ENCODE measurements at places on chromosomes 12 and 14. TPM values are rescaled to one million over a fixed set of nuclear protein-coding genes. Genes with fewer than 3 reads are reported as not detected.

AJUBA gene
- 37.8 TPM for total RNA-seq

- peaks cover 4% of the 10 kb centered on the region for H3K27me3 ChIP-seq
- DNase-seq = no peak
- no peak overlapping the region for H3K27ac ChIP-seq
- H3K36me3 ChIP-seq = no peaks in the 10 kb centered on the region
- H3K4me1 ChIP-seq = no peaks in the 10 kb centered on the region
These were observed 81.9 kb downstream of the CFAP54 start for GRCh38 chr12:96571101-96571862.

GRCh38 chr12:96399120-96399918 is 920 bp downstream of the CDK17 start:
- H3K36me3 ChIP-seq = no peaks in the 10 kb centered on the region
- H3K4me3 ChIP-seq = peak overlapping the region; percentile 93
- no peaks in the 10 kb centered on the region for H3K27me3 ChIP-seq
- peaks cover 18% of the 10 kb centered on the region for H3K4me1 ChIP-seq

GRCh38 chr12:127282786-127283565 is 984.0 kb upstream of the TMEM132C start:
- no peaks in the 10 kb centered on the region for H3K4me1 ChIP-seq
- no peak overlapping the region for H3K4me3 ChIP-seq
- H3K27me3 ChIP-seq = peaks cover 13% of the 10 kb centered on the region
- DNase-seq = no peak
- no peaks in the 10 kb centered on the region for H3K36me3 ChIP-seq

TAS2R9 gene
- not detected for total RNA-seq

DNA sequence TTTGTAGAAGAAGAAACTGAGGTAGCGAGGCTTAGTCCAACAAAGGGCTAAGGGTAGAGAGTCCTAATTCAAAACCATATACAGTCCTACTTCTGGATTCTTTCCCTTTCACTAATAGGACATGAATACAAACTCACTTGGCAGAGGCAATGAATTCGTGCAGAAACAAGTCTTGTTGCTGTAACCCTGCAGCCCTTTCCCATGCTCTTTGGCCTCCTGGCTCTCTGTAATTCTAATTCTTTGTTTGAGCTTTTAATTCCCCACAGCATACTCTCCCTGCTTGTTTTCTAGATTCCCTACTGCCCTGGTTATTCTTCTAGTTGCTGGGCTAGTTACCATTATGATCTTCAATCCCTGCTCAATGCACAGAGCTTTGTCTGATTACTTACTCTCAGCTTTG is 381.4 kb downstream of the ETNK1 start:
- no peaks in the 10 kb centered on the region for H3K27me3 ChIP-seq
- no peaks in the 10 kb centered on the region for H3K36me3 ChIP-seq
- no peaks in the 10 kb centered on the region for H3K4me1 ChIP-seq
- no peak overlapping the region for H3K27ac ChIP-seq
- no peak overlapping the region for H3K4me3 ChIP-seq
- no peak for DNase-seq

- no peak overlapping the region for H3K27ac ChIP-seq
- H3K36me3 ChIP-seq = no peaks in the 10 kb centered on the region
- no peaks in the 10 kb centered on the region for H3K4me1 ChIP-seq
- DNase-seq = no peak
- H3K27me3 ChIP-seq = no peaks in the 10 kb centered on the region
These were observed 20.4 kb upstream of the LGMN start for GRCh38 chr14:92768795-92769194.

OR4E1 gene
- not detected for total RNA-seq

DNA sequence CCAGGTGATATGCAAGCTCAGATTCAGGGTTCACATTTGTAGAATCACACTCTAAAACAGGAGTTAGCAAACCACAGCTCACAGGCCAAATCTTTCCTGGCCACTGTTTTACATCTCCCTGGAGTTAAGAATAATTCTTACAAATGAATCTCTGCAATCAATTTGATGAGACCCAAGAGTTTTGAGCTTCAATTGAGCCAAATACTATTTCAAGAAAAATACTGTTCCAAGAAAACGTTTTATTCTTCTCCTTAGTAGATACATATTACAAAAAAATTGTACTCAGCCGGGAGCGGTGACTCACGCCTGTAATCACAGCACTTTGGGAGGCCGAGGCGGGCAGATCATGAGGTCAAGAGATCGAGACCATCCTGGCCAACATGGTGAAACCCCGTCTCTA is 2.5 kb downstream of the PTGDR start:
- no peak for DNase-seq
- H3K36me3 ChIP-seq = no peaks in the 10 kb centered on the region
- H3K27me3 ChIP-seq = peaks cover 27% of the 10 kb centered on the region
- H3K27ac ChIP-seq = no peak overlapping the region

GRIP1 gene
- total RNA-seq = 5.2 TPM

DNA sequence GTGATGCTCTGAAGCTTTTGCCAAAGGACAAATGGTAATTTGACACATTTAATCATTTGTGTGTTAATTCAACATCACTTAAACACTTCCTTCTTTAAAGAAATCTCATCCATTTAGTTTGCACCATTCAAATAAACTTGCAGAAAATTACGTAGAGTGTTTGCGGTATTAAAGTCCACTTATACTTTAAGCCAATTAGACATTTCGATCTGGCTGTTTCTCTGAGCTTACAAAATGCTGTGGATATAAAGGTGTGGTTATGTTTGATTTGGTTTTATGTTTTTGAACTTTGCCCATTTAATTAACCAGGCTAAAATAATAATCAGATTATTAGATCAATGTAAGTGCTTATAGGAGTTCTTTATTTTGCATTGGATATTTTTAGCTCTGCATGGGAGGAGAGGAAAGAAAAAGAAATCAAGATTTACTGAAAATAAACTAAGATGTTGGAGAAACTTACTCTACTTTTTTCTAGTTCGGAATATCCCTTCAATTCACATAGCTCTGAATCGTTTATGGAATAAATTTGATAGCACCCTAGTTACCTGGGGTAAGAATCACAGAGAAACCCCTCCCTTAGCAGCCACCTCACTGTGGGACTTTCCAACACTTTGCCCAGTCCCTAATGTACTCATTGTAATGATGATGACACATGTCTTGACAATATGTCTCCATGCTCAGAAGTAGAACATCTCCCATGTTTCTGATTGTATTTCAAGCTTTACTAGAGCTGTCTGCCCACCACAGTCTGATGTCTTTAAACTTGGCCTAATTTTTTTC is 268.0 kb downstream of the BTG1 start:
- no peaks in the 10 kb centered on the region for H3K27me3 ChIP-seq
- H3K36me3 ChIP-seq = no peaks in the 10 kb centered on the region
- no peak overlapping the region for H3K27ac ChIP-seq

GRCh38 chr14:51620056-51620455 is 31.7 kb upstream of the FRMD6 start:
- H3K36me3 ChIP-seq = no peaks in the 10 kb centered on the region
- no peak overlapping the region for H3K4me3 ChIP-seq
- H3K4me1 ChIP-seq = no peaks in the 10 kb centered on the region
- H3K27ac ChIP-seq = no peak overlapping the region
- H3K27me3 ChIP-seq = no peaks in the 10 kb centered on the region

GRCh38 chr12:79454338-79454843 is 236.4 kb downstream of the PAWR start:
- H3K4me3 ChIP-seq = no peak overlapping the region
- no peaks in the 10 kb centered on the region for H3K4me1 ChIP-seq
- no peaks in the 10 kb centered on the region for H3K36me3 ChIP-seq
- H3K27ac ChIP-seq = no peak overlapping the region

DNA sequence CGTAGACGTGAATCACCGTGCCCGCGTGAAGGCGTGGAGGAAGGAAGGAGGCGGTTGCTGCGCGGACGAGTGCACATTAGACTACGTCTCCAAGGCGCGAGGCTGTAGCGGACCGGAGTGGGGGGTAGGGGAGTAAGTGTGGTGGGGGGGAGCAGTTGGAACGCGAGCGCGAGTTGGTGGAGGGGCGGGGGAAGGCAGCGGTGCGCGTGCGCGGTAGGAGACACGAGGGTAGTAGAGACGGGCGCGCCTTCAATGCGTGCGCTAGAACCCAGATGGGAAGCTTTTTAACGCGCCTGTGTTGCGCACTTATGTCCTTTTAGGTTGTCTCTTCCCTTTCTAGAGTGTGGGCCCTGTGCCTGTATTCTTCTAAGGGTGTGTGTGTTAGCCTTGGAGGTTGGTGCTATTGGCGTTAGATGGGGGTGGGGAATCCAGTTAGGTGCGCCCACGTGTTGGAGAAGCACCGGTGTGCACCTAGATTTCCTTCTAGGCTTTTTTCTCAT is 604 bp downstream of the EIF4B start:
- peak; percentile 90 for DNase-seq
- peak overlapping the region; percentile 80 for H3K27ac ChIP-seq
- H3K27me3 ChIP-seq = no peaks in the 10 kb centered on the region
- H3K36me3 ChIP-seq = peaks cover 5% of the 10 kb centered on the region
- peaks cover 39% of the 10 kb centered on the region for H3K4me1 ChIP-seq

MYF6 gene
- total RNA-seq = not detected

CDKL1 gene
- 20.7 TPM for total RNA-seq

GRCh38 chr12:64088431-64089349 is 133.4 kb downstream of the KICS2 start:
- peak overlapping the region; percentile 71 for H3K27ac ChIP-seq
- H3K36me3 ChIP-seq = no peaks in the 10 kb centered on the region
- no peaks in the 10 kb centered on the region for H3K27me3 ChIP-seq
- no peak for DNase-seq

DNA sequence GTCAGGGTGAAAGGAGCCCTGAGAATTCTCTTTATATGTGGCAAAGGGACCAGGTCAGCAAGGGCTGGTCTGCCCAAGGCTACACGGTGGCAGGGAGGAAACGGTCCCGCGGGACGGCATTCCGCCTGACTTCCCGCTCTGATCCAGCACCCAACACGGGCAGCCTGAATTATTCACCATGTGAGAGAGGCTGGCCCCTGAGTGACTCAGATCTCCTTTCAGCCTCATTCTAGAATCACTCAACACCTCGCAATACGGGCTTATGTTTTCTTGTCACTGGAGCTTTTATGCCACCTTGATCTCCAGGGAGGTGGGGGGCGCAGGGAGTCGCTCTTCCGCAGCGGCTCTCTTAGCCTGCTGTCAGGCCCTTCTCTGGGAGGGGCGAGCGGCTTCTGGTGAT is 8.5 kb downstream of the LRTM2 start:
- H3K4me3 ChIP-seq = no peak overlapping the region
- peaks cover 38% of the 10 kb centered on the region for H3K27me3 ChIP-seq
- no peak for DNase-seq
- no peaks in the 10 kb centered on the region for H3K4me1 ChIP-seq
- H3K36me3 ChIP-seq = no peaks in the 10 kb centered on the region
- no peak overlapping the region for H3K27ac ChIP-seq

- H3K4me3 ChIP-seq = no peak overlapping the region
- H3K36me3 ChIP-seq = no peaks in the 10 kb centered on the region
- H3K4me1 ChIP-seq = no peaks in the 10 kb centered on the region
- no peaks in the 10 kb centered on the region for H3K27me3 ChIP-seq
- DNase-seq = no peak
These were observed 340.9 kb downstream of the ALG10 start for GRCh38 chr12:34363050-34363673.

- H3K27ac ChIP-seq = no peak overlapping the region
- no peak overlapping the region for H3K4me3 ChIP-seq
- H3K27me3 ChIP-seq = no peaks in the 10 kb centered on the region
- H3K36me3 ChIP-seq = no peaks in the 10 kb centered on the region
- no peaks in the 10 kb centered on the region for H3K4me1 ChIP-seq
These were observed 2.3 kb upstream of the PTPRB start for GRCh38 chr12:70639535-70639934.

PTHLH gene
- 1.9 TPM for total RNA-seq

- no peak for DNase-seq
- no peak overlapping the region for H3K27ac ChIP-seq
These were observed 10.9 kb upstream of the PIK3C2G start for GRCh38 chr12:18250313-18250916.

RNASE9 gene
- total RNA-seq = not detected

GRCh38 chr12:128266541-128267130 is 334 bp upstream of the TMEM132C start:
- no peak overlapping the region for H3K27ac ChIP-seq
- H3K36me3 ChIP-seq = no peaks in the 10 kb centered on the region
- H3K4me1 ChIP-seq = peaks cover 9% of the 10 kb centered on the region
- peaks cover 33% of the 10 kb centered on the region for H3K27me3 ChIP-seq
- no peak overlapping the region for H3K4me3 ChIP-seq

DNA sequence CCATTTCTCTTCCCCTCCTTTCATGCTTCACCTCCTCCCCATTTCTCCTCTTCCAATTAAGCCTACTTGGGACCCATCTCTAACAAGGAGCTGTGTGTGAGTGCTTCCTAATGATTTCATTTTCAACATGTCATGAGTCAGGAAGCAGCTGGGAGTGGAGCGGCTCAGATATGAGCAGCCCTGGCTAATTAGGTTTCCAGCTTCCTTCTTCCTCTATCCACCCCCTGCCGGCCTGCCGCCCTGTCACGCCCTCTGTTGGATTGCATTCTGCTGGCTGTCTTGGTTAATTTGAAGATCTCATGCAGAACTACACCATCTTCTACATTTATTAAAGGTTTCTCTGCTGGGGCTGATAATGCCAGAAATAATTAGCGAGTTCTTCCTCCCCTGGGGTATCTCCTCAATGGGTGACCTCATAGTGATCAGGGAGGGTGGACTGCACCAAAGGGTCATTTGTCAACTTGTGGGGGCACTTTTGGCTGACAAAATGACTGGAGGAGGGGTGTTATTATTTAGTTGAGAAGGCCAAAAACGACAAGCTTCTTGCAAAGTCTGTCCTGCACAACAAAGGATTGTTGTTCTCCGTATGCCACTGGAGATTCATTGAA is 300.9 kb upstream of the SRRM4 start:
- H3K27me3 ChIP-seq = no peaks in the 10 kb centered on the region
- H3K4me1 ChIP-seq = no peaks in the 10 kb centered on the region
- H3K4me3 ChIP-seq = no peak overlapping the region
- no peak overlapping the region for H3K27ac ChIP-seq

GRCh38 chr12:51889216-51890132 is 1.6 kb downstream of the ANKRD33 start:
- peaks cover 11% of the 10 kb centered on the region for H3K4me1 ChIP-seq
- peak; percentile 52 for DNase-seq
- H3K4me3 ChIP-seq = no peak overlapping the region
- no peaks in the 10 kb centered on the region for H3K36me3 ChIP-seq
- H3K27ac ChIP-seq = no peak overlapping the region

DNA sequence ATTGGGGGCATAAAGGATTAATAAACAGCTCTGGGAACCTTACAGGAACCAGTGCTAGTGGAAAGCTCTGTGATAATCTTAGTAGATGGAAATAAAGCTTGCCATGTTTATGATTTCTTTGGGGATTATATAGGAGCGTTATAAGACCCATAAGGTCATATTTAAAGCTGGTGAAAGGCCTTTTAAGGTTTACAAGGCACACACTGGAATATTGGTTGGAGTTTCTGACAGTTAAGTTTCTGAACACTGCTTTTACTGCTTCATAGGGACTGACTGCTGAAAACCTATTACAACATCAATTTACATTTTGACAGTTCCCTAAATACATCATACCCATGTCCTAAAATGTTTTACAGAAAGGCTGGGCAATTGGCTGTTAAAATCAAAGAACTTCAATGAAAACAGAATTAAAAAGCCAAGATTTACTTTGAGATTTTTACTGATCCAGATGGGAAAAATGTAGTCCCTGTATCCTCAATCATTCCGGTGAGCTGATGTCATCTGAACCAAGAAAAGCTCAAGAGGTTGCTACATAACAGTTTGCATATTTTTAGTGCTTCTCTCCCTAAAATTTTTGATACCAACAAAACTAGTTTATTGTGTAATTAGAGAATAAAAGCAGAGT is 153.7 kb upstream of the IGF1 start:
- H3K36me3 ChIP-seq = no peaks in the 10 kb centered on the region
- H3K4me3 ChIP-seq = no peak overlapping the region
- no peak overlapping the region for H3K27ac ChIP-seq
- no peak for DNase-seq

- peaks cover 28% of the 10 kb centered on the region for H3K4me1 ChIP-seq
- no peaks in the 10 kb centered on the region for H3K36me3 ChIP-seq
- H3K27me3 ChIP-seq = no peaks in the 10 kb centered on the region
- H3K27ac ChIP-seq = peak overlapping the region; percentile 91
- peak overlapping the region; percentile 82 for H3K4me3 ChIP-seq
These were observed 3.1 kb downstream of the SINHCAF start for GRCh38 chr12:31322801-31323207.
